Liver (tissue), 10 donors: ENCODE measurements at places on chromosomes 12 and 14.

DNA sequence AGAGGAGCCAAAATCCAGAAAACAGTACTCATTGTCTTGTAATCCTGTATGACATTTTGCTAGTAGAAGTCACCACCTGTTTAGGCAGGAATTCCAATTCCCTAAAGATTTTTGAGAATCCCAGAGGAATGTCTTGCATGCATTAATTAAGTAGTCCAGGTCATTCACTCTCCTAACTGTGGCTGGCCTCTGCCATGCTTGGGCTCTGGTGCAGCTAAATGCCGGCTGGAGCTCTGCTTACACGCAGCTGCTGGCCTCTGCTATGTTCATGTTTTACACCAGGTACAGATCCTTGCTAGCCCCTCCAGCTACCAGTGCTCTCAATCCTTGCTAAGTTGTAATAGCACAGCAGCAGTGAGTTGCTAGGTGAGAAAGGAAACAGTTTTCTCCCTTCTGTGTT is 16.3 kb upstream of the HIF1A start:
- DNase-seq = no peak

GRCh38 chr14:22657861-22658260 is 13.7 kb upstream of the OR6J1 start:
- DNase-seq = peak; percentile 5

DNA sequence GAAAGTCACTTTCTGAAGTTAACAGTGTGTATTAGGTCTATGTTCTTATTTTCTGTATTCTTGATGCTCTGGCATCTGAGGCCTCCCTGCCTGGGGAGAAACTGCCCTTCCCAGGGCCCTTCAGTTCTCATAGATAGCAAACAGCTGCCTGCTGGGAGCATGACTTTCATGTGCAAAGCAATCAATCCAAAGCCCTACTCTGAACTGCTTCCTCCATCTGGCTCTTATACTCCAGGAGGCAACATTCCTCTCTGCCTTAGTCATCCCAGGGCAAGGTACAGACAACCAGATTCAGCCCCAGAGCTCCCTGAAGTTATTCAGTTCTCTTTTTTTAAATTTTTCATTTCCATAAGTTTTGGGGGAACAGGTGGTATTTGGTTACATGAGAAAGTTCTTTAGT is 41.7 kb upstream of the RIN3 start:
- DNase-seq = no peak

- DNase-seq = no peak
Measured at GRCh38 chr14:23085458-23085857, 9.5 kb downstream of the ACIN1 start.

DNA sequence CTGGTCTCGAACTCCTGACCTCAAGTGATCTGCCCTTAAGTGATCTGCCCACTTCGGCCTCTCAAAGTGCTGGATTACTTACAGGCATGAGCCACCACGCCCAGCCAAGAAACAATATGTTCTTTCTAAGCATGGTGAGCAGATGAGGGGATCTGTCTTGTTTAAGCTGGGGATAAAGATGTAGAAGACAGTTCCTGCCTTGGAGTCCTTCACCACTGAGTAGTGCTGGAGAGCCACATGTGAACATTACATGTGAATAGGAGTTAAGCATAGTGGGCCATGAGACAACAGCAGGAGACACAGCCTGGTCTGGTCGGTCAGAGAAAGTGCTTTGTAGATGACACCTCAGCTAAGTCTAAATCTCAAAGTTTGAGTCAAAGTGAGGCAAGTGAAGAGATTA is 26.0 kb downstream of the TMBIM6 start:
- no peak for DNase-seq
